ENCODE measurements at places on chromosomes 7 and 10.

DNA sequence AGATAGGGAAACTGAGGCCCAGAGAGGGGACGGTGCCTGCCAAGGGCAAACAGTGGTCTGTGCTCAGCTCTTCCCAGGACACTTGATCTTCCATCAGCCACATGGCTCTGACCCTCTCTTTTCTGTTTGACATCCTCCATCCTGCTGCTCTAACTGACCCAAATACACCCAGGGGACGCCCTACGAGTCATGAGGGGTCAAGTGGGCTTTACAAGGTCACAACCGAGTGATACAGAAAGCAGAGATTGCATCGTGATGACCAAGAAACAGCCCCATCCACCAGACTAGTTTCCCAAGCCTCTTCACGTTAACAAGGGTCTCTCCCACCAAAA lies 131.2 kb upstream of the UNC5B start:
- peak; percentile 8 for DNase-seq

GRCh38 chr7:115548756-115549155 lies 481.8 kb downstream of the TFEC start:
- DNase-seq = no peak

GRCh38 chr10:113959383-113959760 lies 84.3 kb upstream of the ADRB1 start:
- DNase-seq = no peak

- DNase-seq = no peak
Measured at GRCh38 chr10:84291384-84291783, 37.0 kb upstream of the CCSER2 start.

DNA sequence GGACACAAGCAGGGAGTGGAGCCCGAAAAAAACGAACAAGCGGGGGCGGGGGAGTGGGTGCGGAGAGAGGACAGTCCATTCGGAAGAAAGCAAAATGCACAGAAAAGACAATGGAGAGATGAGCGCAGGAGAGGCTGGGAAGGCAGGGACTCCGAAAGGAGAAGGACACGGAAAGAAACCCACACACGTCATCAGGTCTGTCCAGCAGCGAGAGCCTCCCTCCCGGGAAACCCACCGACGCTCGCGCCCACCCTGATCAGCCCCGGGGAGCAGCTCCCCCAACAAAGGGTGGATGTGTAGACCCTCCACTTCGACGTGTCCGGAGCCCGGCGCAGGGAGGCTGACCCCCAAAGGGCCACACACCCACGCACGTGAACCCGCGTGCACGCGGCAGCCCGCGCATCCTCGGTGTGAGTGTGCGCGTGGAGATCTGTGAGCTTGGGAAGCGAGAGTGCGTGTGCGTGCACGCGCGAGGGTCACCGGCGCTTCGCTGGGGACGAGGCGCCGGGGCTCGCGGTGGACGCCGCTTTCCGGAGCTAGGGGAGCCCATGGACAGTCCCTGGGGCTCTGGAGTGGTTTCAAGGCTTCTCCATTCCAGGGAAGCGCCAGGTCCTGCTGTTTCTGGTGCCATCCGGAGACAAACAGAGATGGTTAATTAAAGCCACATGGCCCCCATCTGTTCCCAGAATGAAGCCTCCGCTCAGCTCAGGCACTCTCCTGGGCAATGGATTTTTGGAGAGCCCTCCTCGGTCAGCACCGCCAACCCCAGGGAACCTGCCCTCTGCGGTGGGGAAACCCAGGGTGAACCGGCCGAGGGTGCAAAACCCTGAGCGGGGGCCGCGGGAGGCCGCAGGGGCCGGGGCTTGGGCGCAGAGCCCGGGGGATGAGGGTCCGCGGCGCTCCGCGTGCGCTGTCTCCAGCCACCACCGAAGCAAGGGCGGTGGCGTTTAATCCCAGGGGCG lies 916 bp downstream of the LAMB1 start:
- no peak for DNase-seq

GRCh38 chr7:150862356-150862755 lies 10.0 kb downstream of the AOC1 start:
- DNase-seq = no peak

DNA sequence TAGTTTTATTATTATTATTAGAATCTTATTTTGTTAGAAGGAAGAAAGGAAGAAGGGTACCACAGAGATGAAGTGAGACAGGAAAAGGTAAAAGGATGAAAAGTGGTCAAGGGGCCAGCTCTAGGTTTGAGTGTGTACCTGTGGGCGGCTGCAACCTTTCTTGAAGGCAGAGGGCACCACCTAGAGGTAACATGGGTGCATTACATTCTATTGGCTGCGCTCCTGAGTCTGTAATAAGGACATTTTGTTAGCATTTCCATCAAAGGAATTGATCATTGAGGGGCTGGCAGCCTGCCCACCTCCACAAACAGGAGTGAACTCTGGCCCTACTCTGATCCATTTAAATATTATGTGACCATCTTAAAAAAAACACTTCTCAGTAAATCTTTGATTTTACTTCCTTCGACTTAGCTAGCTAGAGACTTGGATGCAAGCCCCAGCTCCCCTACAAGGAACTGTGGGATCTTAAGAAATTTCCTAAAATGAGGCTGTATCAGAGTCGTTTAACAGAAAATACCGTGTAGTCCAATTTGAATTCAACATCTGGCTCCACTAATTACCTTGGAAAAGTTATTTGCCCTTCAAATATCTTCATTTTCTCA lies 610.4 kb downstream of the IPMK start:
- DNase-seq = peak; percentile 25

- DNase-seq = no peak
Measured at GRCh38 chr7:155764438-155764793, 47.8 kb downstream of the SHH start.

DNA sequence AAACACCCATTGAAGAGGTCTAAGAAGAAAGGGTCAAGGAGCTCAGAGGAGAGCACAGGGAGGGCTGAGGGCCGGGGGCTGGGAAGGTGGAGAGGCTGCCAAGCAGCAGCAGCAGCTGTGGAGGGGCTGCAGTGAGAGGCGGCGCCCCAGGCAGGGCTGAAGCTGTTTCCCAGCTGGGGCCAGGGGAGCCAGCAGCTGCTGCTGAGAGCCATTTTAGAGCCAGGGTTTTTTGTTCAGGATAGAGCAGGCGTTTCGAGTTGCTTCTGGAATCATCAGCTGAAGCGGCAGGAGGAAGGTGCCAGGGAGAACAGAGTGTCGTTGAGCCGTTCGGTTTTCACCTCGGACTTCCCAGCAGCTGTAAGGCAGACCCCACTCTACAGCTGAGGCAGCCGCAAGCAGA lies 62.7 kb downstream of the LANCL2 start:
- no peak for DNase-seq

DNA sequence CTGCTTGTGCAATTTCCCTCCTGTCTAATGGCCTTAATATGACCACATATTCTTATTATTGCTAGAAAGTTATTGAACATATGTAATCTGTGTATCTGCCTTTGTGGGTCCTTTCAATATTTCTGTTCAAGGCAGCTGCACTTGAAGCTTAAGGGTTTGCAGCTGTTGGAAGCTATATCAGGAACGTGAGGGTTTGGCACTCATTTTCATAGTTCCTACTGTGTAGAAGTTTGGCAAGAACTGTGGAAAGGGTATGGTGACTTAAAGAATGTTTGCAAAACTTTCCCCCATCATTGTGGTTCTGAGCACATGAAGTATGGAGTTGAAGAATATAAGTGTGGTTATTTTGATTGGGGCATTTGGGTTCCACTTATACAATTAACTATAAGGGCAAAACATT lies 144.7 kb upstream of the SEMA3A start:
- no peak for DNase-seq

- no peak for DNase-seq
Measured at GRCh38 chr10:3761021-3761686, 23.9 kb downstream of the KLF6 start.

- no peak for DNase-seq
Measured at GRCh38 chr10:124035306-124035927, 58.0 kb downstream of the CHST15 start.

GRCh38 chr10:31936933-31937332 lies 8.3 kb upstream of the ARHGAP12 start:
- DNase-seq = no peak

GRCh38 chr7:29510028-29510427 lies 53.6 kb upstream of the PRR15 start:
- no peak for DNase-seq

DNA sequence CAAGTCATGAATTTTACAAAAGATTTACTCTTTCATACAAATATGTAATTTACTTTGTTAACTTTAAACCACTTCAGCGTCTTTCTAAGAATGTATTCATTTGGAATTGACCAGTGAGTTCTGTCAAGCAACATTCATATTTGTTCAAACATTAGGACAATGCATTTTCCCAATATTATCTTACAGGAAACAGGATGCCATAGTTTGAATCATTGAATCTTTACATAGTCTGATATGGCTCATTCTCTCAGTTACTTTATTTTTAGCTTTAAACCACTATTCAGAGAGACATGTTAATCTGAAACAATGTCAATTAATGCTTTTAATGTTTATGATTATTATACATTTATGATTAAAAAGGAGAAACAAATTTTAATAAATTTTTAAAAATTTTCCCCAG lies 21.1 kb upstream of the MEOX2 start:
- no peak for DNase-seq

DNA sequence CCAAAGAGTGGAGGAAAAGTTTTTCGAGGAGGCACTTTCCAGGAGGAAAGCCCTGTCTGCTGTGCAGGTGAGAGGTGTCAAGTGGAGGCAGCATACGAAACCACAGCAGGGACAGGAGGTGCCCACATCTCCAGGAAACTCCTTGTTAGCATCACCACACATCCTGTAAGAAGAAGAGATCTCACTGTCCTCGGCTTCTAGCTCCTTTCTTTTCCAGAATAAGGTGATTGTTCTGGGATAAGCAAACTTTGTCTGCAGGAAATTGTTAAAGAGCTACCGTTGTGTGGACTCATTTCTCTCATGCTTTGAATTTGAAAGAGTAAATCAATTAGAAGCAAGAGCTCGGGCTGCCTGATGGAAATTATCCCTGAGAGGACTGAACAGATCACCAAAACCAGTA lies 269.4 kb downstream of the CXCL12 start:
- no peak for DNase-seq

- DNase-seq = no peak
Measured at GRCh38 chr10:81733542-81733941, 141.5 kb upstream of the NRG3 start.

DNA sequence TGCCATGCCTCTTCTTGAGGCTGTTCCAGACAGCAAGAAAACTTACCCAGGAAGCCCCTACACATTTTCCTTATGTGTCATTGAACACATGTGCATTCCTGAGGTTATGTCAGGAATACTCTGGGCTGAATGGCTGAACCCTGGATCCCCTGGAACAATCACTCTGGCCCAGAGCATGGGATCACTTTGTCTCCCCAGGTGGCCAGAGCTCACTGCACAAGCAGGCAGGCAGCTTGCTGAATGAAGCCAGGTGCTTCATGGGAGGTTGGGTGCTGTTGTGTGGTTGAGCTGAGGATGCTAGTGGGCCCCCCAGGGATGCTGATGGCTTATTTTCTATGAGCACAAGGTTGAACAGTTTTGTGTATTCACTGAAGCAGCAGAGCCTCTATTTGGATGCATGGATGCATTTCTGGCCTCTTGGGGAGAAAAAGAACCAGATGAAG lies 54.7 kb upstream of the NPTX2 start:
- no peak for DNase-seq

- peak; percentile 61 for DNase-seq
Measured at GRCh38 chr10:133139551-133140065, 20.4 kb upstream of the KNDC1 start.

DNA sequence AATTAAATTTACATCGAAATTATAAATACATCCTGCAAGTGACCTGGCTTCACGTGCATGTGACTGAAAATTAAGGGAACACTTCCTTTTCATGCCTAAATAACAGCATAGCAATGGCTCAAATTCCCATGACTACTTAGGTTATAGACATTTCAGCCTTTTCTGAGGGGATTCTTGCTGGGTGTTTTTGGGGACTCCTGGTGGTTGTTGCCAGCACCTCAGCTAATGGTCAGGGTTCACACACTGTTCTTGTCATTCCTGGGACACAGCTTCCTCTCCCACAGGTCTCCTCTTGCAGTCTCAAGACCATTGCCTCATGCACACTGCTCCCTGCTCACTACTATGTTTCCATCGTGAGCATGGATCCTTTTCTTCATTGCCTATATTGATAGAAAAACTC lies 148.9 kb upstream of the GLI3 start:
- DNase-seq = no peak

DNA sequence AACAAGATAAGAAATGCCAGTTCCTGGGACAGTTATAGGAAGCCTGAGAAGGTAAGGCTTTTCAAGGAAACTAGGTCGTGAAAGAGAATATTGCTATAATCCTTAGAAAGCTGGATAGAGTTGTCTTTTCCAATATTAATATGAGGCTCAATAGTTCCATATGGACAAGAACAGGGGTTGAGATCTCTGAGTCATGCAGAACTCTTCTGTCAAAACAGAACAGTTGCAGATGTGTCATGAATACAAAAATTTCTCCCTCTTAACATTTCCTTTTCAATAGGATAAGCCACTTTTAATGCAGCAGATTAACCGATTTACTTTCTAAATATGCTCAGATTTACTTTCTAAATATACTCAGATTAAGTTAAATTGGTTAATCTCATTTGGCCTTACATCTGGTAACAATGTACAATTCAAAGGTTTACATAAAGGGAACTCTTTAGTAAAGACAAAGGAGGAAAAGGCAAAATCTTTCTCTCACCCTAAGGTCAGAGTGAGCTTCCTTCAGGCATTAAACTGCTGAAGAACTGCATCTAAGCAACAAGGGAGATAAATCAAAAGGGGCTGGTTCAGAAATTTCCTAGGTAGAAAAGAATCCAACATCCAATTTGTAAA lies 104.7 kb upstream of the PCDH15 start:
- no peak for DNase-seq

GRCh38 chr7:14020339-14020900 lies 31.0 kb upstream of the ETV1 start:
- no peak for DNase-seq

DNA sequence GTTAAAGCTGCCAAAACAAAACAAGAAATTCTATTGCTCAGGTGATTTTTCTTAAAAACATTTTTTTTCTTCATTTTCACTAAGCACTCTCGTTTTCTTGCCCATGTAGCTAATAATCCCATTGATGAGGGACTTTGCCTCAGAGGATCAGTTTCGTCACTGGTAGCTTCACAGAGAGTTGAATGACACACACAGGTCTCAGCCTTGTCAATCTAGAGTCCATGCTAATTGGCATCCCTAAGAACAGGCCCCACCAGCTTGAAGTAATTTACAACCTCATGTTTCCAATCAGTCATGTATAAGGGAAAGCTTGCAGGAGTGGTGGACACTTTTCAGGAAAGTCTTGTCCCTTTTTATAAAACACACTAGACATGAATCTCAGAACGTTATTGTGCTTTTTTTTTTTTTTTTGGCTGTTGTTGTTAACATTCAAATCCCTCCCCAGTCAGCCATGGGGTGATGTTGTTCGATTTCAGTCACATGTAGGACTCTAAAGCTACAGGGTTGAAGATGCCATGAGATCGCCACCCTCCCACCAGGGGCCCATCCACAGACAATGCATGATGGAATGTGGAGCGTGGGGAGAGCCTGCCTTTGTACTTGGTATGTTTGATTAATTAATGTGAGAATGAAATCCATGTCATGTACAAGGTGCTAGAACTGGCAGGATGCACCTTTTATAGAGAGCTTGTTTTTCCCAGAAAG lies 232.4 kb upstream of the FZD8 start:
- no peak for DNase-seq

GRCh38 chr7:123343611-123344010 lies 143.8 kb upstream of the SLC13A1 start:
- DNase-seq = no peak

- peak; percentile 91 for DNase-seq
Measured at GRCh38 chr7:116671681-116672595, at the start of gene MET. Gene MET (plus strand): TSS chr7:116672196. CDS start chr7:116699085, 26,889 bp downstream.

- peak; percentile 73 for DNase-seq
Measured at GRCh38 chr7:24573554-24574338, 494 bp downstream of the PALS2 start.

All from RWPE2 (cell line).